NCI-H2081 treated with DMSO at 0.1 percent for 48 hours (cell line): ENCODE measurements at places on chromosomes 11 and 22.

GRCh38 chr22:25081409-25081824, 118.2 kb upstream of the CRYBB3 start:
- DNase-seq, result no peak

DNA sequence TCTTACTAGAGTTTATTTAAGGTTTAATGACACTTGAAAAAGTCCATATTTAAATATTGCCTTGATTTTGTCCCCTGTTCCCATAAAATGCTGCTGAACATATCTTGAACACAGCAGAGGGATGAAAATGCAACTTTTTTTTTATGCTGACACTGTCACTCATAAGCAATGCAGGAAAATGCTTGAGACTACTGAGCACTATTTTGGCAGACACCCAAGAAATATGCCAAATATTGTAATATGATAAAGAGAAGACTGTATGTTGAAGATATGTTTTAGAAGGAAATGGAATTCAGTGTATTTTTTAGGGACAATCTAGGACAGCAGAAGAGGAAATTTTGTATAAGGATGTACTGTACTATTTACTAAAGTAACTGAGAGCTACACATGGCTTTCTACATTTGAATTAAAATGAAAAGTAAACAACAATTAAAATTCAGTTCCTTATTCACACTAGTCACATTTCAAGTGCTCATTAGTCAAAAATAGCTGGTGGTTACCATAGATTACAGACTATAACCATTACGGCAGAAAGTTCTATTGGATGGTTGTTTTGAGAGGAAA, 58.6 kb downstream of the LRRC4C start:
- no peak for DNase-seq

DNA sequence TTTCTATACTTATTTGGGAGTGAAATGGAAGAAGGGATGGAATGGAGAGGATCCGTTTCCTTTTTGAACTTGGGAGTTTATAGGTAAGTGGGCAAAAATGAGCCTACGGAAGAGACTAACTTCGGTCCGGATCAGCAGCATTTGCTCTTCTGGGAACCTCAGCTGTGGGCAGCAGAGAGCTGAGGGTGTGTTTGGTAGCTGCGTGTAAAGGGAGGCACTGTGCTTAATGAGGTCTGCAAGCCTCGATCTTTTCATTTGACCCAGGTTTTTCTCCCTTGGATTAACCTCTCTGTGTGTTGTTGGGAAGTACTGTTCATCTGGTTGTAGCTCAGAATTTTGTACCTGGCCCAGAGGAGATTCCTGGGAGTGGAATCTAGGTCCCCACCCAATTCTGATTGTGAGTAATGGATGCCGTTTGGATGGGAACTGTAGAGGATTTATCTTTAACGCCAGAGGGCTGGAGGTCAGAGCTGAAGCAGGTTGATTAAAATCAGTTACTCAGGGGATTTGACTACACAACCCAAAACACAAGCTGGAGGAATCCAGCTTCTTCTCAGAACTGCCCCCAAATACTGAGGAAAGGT, 201.6 kb upstream of the SORL1-AS1 start:
- DNase-seq, result no peak

GRCh38 chr11:64866173-64866491, 12.3 kb downstream of the EHD1 start:
- no peak for DNase-seq

DNA sequence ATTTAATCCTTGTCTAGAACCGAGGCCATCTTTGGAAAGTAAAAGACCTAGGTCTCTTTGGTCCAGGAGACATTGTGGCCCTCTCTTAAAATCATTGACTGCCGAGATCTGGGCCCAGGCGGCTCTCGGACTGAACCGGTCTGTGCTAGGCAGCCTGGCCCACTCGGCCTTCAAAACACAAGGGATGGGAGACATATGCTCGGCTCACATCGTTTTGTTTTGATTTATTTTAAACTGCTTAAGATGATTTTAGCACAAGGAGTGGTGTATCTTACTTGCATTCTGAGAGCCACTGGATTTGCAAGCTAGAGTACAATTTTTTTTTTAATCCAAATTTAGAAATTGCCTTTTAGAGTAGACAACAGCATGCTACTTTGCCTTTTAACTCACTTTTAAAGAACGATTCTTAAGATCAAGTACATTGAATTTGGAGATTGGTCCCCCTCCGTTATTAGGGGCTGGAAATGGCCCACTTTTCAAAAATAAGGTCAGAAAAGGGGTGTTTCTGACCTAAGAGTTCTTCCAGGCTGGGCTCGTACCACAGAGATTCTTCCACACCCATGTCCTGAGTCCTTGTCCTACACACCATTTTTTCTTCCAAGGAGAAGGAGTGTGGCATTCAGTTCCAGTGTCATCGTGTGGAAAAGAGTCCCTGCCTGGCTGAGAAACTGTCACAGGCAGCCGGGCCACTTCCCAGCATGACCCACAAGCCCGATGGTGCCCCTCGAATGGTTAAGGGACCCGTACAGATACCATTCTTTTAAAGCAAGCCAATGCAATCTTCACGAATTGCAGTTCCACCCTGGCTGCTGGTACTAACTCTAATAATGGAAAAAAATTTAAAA, 80.5 kb upstream of the WNT7B start:
- no peak for DNase-seq

- DNase-seq, result no peak
Observed at GRCh38 chr22:28882545-28882877, 861 bp upstream of the ZNRF3 start.

DNA sequence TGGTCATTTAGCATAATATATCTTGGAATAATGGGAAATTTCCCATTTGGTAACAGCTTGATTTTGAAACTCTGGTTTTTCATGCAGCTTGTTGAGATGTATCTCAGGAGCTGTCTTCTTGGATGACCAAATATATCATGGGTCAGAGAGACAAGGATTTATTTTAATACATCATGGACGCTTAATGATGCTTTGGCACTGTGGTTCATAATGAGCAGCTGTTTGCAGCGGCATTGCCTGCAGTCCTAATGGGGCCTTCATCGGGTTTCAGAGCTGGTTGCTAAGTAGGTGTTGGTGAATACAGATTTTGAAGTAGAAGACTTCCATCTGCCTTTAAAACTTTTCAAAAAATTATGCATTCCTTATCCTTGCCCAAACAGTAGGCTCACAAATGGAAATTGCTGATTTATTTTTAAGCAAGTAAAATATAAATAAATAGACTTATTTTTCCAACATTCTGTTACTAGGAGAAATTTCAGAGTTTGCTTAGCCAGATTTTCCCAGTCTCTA, 389.5 kb upstream of the FAT3 start:
- DNase-seq, result no peak

DNA sequence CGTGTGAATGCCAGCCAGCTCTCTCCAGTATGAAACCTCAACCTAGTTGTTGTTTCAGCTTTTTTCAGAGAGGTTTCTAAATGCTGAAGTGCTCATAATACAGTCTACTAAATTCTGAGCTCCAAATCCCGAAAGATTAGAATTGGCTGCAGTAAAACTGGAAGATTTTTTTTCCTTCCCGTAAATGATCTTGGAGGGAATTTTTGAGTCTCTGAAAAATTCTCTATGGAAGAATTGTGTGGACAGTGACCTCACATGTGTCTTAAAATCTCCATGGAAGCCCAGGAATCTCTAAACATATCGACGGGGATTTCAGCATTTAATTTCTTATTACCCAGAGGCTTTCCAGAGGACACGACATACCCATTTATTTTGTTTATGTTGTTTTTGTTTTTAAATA, 1499.2 kb downstream of the LRRC4C start:
- no peak for DNase-seq

DNA sequence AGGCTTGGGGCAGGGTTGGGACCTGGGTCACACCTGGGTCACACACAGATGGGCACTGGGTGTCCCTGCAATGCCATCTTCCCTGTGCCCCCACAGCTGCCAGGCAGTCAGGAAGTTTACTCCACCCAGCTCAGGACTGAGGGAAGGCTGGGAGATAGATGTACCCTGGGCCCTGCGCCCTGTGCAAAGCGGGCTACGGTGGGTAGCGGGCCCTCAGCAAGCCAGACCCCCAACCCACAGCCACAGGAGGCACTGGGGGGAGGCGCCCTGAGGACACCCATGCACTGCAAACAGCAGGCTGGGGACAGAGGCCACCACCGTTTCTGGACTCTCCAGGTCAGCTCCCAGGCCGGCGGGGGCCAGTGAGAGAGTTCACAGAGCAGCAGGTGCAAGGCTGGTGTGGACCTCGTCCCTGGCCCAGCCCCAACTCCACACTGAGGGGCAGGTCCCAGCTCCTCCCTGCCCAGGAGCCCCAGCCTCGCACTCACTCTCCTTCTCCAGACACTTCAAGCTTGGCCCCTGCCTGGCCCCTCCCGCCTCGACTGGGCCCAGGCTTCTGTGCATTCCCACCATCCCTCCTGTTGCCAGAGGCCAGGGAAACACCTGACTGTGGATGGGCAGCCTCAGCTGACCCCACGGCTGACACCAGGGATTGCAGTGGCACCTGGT, 4.9 kb downstream of the DUSP8 start:
- DNase-seq, result no peak

- DNase-seq, result no peak
Observed at GRCh38 chr11:105023003-105023402, at the start of gene CASP5. Gene CASP5 (minus strand): TSS chr11:105023168. CDS start chr11:105023136, 32 bp downstream.

GRCh38 chr11:8942518-8943066, at the start of gene ASCL3:
Gene ASCL3 (minus strand): TSS chr11:8943016. CDS start chr11:8938161, 4,855 bp downstream.
- no peak for DNase-seq

DNA sequence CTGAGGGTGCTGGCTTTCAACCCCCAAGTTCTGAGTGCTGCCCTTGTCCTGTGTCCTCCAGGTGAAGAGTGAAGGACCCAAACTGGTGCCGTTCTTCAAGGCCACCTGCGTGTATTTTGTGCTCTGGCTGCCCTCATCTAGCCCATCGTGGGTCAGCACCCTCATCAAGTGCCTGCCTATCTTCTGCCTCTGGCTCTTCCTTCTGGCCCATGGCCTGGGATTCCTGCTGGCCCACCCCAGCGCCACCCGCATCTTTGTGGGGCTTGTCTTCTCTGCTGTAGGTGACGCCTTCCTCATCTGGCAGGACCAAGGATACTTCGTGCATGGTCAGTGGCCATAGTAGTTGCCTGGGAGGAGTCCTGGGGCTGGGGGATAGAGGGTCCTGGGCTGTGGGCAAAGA, 2.3 kb downstream of the TMEM86A start:
- DNase-seq, result no peak
